HTR-8/SVneo (cell line): ENCODE measurements at places on chromosomes 1 and 21.

DNA sequence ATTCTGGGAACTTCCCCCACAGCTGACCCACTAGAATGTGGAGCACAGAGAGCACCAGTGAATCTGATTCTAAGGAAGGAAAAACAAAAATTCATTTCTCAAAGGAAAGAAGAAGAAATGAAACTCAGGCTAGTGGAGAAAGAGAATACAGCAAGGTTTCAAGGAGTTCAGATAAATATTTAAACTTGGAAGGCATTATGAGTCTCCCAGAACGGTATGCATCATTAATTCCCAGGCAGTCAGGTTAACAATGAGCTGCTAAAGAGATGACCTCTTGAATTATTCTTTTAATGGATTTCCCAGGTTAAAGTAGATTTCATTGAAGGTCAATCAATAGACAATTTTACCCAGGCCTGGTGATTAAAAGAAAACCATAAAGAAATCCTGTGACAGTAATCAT, 103.6 kb upstream of the KAZN start:
- DNase-seq: no peak

- no peak for DNase-seq
Observed at GRCh38 chr21:37257511-37257966, 9.6 kb downstream of the VPS26C start.

DNA sequence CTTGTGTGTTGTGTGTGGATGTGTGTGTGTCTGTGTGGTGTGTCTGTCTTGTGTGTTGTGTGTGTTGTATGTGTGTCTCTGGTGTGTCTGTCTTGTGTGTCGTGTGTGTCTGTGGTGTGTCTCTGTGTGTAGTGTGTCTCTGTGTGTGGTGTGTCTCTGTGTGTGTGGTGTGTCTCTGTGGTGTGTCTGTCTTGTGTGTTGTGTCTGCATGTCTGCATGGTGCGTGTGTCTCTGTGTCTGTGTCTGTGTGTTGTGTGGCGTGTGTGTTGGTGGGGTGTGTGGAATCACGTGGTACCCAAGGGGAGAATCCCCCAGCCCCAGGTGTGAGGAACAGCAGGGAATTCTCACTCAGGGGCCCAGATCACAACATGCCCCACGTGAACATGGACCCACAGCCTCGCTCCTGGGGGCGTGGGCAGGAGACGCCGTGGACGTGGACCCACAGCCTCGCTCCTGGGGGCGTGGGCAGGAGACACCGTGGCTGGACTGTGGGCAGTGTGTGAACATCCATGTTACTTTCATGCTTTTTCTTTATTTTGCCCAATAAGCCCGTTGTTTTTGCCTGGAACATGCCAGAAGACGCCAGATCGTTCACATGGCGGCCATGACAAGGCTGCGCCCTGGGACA, 67.8 kb downstream of the SLC19A1 start:
- DNase-seq: no peak

DNA sequence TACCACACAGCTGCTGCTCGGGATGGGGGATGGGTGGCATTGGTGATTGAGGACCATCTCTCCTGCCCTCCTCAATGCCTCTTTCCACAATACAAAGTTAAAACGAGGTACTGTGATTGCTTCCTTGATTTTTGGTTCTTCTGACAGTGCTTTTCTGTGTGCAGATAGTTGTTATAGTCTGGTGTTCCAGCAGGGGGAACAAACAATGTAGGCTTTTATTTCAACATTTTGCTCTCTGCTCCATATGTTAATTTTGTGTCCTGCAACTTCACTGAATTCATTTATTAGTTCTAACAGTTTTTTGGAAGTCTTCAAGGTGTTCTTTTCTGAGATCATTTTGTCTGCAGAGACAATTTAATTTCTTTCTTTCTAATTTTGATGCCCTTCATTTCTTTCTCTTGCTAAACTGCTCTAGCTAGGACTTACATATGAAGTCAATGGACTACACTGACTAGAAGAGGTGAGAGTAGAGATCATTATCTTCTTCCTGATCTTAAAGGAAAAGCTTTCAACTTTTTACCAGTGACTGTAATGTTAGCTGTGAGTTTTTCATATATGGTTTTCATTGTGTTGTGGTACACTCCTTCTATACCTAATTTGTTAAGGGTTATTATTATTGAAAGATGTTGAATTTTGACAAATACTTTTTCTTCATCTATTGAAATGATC, 45.4 kb downstream of the TNFSF18 start:
- DNase-seq: no peak

DNA sequence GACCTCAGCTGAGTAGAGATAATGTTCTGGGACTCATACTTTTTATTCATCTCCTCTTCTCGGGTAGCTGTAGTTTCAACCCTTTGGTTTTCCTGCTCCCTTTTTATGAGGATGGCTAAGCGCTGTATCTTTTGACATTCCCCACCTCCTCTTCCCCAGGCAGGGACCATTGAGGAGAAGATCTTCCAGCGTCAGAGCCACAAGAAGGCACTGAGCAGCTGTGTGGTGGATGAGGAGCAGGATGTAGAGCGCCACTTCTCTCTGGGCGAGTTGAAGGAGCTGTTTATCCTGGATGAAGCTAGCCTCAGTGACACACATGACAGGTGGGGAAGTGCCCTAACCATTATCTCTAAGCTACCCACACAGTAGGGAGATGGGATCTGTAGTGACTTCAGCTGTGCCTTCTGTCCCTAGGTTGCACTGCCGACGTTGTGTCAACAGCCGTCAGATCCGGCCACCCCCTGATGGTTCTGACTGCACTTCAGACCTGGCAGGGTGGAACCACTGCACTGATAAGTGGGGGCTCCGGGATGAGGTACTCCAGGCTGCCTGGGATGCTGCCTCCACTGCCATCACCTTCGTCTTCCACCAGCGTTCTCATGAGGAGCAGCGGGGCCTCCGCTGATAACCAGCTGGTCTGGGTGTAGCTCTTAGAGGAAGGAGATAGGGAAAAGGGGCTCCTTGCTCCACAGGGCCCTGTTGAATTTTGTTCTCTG, 25.6 kb downstream of the LRRC41 start:
- no peak for DNase-seq

DNA sequence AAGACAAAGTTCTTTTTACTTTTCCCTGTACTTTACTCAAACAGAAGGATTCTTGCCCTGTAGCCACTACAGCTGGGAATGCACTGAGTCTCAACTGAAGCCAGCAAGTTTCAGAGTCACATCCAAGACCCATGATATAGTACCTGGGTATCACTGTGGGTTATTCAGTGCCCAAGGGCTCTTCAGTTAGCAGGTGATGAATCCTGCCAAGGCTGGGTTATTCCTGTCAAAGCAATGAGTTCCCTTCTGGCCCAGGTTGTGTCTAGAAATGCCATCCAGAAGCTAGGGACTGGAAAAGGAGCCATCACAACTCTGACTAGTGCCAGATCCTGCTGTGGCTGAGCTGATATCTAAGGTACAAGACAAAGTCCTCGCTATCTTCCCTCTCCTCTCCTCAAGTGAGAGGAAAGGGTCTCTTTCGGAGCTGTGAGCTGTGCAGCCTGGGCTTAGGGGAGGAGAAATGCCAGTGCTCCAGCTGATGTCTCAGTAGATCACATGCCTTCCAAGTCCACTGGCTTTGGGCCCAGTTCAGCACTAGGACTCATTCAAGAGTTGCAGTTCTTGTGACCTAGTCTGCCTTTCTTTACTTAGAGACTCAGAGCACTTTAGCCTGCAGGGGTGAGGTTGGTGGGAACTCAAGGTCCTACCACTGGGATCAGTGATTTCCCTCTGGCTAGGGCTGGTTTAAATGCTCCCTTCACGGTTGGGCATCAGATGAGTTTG, 369.4 kb downstream of the TBX15 start:
- DNase-seq: no peak

GRCh38 chr1:168504064-168504837, 39.5 kb downstream of the XCL2 start:
- DNase-seq: no peak

DNA sequence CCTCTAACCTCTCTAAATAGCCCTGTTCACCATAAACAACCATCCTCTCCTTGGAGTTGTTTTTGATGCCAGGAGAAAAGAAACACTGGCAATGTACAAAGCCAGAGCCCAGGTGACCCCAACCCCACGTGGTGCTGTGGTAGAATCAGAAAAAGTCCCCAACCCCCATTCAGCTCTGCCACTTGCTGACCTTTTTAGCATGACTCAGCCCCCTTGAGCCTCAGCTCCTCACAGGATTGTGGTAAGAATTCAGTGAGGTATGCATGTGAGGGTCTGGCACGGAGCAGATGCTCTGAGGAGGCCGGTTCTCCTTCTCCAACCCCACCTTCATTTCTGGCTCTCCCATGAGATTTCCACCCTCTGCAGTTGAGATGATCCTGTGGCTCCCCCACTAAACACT, 11.1 kb upstream of the CHI3L1 start:
- peak; percentile 81 for DNase-seq

GRCh38 chr1:200380589-200381021, 29.2 kb downstream of the ZNF281 start:
- no peak for DNase-seq

DNA sequence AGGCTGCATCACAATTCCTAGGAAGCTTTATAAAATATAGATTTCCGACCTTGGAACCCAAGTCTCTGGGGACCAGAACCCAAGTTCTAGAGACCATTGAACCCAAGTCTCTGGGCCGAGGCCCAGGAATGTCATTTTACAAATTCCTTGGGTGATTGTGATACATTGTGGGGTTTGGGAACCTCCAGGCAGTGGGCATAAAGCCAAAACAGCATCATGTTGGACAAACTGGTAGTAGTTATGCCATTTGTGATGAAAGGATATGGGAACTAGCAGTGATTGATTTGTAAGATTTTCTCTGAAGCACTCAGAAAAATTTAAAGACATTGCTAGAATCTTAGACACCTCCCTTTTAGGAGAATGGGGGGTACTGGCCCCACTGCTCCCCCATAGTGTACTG, 160.2 kb downstream of the HIVEP3 start:
- no peak for DNase-seq

- peak; percentile 77 for DNase-seq
Observed at GRCh38 chr1:921011-921837, 2.5 kb upstream of the SAMD11 start.

- no peak for DNase-seq
Observed at GRCh38 chr1:67118646-67119045, 16.1 kb downstream of the C1orf141 start.

DNA sequence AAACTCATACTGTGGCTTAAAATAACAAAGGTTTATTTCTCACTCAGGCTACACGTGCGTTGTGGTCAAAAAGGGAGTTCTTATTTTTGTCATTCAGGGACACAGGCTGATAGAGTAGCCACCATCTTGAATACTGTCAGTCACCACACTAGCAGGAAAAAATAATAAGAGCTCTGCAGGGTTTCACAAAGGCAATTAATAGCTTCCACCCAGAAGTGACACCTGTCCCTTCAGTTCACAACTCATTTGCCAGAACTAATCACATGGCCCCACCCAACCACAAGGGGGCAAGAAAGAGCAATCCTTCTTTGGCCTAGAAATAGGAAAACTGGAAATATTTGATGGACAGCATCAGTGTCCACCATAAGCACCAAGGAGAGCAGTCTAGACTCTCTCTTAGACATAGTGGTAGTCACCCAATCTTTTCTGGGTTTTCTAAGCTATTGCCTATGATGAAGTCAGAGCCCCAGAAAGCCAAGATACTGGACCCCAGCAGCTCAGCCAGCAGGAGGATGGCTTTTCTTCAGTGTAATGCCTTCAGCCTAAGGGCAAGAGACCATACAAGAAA, 8.2 kb downstream of the HAPLN2 start:
- peak; percentile 40 for DNase-seq

- DNase-seq: no peak
Observed at GRCh38 chr1:115255154-115255553, 82.9 kb downstream of the NGF start.

- DNase-seq: no peak
Observed at GRCh38 chr1:228998179-228998578, 262.9 kb downstream of the RHOU start.

GRCh38 chr1:160756849-160757201, 17.8 kb downstream of the SLAMF7 start:
- DNase-seq: no peak

DNA sequence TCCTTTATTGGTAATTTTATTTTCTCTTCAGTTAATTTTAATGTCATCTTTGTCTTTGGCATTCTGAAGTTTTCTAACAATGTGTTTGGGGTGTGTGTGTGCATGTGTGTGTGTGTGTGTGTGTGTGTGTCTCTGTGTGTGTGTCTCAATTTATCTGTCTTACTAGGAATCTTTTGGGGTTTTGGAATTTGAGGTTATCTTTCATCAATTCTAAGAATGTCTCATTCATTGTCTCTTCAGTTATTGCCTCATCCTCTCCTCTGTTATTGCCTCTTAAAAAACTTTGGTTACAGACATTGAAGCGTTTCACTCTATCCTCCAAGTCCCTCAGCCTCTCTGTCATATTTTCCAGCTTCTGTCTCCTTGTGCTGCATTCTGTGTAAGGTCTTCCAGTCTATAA, 18.1 kb upstream of the SAMD13 start:
- no peak for DNase-seq

- no peak for DNase-seq
Observed at GRCh38 chr1:203671521-203672278, 45.1 kb downstream of the ATP2B4 start.

- no peak for DNase-seq
Observed at GRCh38 chr1:192926736-192927135, 117.9 kb downstream of the RGS2 start.
